ENCODE measurements at places on chromosomes 6 and 20.
A peak's percentile ranks its signal among the peaks of the same experiment; 100 is the strongest.

- DNase-seq: peak; percentile 13
These were observed 23.2 kb upstream of the ROS1 start for GRCh38 chr6:117448732-117449485.

- DNase-seq: no peak
These were observed 61.2 kb upstream of the NRSN1 start for GRCh38 chr6:24064832-24065231.

DNA sequence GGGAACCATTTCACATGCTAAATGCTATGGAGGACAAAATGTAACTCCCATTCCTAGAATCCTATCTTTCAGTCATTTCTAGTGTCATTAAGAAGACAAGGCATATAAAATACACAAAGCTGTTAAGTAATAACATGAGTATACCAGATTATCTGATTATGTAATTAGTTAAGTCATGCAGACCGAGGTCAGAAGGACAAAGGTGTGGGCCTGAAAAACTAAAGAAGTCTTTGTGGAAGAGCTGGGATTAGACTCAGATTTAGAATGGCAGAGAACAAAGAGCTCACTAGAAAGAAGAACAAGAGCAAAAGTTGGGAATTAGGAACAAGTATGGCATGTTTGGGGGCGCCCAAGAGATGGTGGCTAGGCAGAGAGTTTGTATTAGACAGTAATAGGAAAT, 37.0 kb downstream of the EFHC1 start:
- DNase-seq: peak; percentile 30

- peak; percentile 50 for DNase-seq
These were observed 92.7 kb upstream of the AFDN start for GRCh38 chr6:167733740-167734661.

DNA sequence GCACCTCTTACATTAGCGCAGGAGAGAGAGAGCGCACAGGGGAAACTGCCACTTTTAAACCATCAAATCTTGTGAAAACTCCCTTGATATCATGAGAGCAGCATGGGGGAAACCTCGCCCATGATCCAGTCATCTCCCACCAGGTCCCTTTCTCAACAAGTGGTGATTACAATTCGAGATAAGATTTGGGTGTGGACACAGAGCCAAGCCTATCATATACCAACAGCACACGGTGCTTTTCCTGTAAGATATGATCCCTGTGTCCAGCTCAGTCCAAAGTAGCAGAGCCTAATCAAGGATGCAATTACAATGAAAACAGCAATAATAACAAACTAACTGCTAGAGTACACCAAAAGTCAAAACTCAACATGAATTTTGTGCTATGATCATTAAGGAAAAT, 148.7 kb upstream of the TCF21 start:
- no peak for DNase-seq

- DNase-seq: no peak
These were observed 81.1 kb upstream of the SLCO4A1 start for GRCh38 chr20:62561182-62561581.

DNA sequence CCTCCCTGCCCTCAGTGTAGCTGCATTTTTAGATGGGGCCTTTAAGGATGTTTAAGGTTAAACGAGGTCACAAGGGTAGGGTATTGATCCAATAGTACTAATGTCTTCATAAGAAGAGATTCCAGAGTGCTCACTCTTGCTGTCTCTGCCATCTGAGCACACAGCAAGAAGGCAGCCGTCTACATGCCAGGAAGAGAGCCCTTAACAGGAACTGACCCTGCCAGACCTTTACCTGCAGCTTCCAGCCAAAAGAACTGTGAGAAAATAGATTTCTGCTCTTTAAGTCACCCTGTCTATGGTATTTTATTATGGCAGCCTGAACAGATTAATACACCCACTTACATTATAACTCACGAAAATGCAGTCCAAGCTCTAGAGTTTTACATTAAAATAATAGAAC, 685.3 kb upstream of the MARCKS start:
- DNase-seq: no peak
